ENCODE measurements at places on chromosomes 1 and 21.

GRCh38 chr1:15345705-15346345, 63.9 kb upstream of the EFHD2 start:
- DNase-seq: peak; percentile 57

GRCh38 chr1:27574871-27575831, 28.8 kb downstream of the AHDC1 start:
- DNase-seq: no peak

DNA sequence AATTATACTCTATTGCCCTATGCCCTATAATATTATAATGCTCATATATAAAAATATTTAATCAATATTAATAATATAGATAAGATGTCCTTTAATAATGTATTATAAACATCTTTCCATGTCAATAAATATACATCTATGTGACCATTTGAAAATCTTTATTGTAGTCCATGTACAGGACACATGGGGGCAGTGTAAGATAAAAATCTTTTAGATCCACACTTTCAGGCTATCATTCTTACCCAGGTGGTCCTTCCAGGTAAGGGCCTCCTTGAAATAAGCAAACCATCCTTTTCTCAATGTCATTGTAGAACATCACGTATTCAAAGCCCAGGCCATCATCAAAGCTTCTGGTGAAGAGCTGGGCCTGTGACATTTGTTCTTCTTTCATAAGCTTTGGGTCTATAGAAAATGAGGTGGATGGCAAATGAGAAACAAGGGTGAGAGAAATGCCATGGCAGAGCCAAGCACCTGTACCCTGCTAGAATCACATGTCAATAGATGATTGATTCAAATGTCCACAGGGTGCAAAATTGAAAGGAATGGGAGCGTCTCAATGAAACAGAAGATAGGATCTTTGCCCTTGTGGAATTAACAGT, 20.2 kb downstream of the THEM4 start:
- no peak for DNase-seq

DNA sequence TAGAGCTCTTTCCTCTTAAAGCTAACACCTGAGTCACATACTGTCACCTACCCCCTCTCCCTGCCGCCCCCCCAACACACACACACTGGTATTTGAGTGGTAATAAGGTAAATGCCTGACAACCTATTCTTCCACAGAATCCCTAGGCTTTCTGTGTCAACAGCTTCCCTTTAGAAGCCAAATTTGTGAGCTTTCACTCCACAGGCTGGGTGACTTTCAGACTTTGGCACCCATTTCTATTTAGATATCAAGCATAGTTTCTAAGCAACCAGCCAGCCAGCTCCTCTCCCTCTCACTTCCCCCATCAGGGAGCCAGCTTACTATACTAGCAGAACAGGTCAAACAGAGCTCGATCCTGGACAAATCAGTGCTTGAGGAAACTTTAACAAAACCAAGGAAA, 3.2 kb upstream of the C1orf74 start:
- no peak for DNase-seq

DNA sequence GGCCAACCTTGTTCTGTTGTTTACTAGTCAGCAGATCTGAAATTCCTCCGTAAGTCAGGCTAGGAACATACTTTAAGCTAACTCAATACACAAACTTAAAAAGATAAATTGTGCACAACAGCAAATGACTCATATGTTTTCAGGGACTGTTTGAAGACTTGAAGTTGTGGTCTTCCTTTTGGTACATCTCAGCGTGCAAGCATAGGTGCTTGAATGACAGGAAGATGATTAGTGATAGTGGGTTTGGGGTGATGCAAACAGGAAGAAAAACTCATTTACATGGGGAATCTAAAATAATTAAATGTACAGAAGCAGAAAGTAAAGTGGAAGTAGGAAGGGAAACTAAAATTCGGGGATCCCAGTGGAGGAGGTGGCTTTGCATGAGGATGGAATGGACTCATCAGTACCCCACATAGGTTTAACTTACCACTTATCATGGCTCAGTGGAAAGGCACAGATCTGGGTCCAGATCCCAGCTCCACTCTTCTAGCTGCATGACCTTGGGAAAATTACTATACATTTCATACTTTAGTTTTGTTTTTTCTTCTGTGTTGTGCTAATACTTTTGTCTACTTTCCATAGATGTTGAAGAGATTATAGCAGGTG, 122.3 kb downstream of the XCL2 start:
- DNase-seq: no peak

GRCh38 chr21:19256934-19257660, 853.5 kb upstream of the TMPRSS15 start:
- DNase-seq: no peak

- no peak for DNase-seq
Observed at GRCh38 chr1:26626994-26627393, 68.8 kb upstream of the ARID1A start.

- DNase-seq: no peak
Observed at GRCh38 chr1:219587801-219588561, 24.9 kb downstream of the ZC3H11B start.

Data from activated effector memory CD4-positive, alpha-beta T cell treated with Interleukin-2 at 50 U/mL for 16 hours (primary cell).